ENCODE measurements at places on chromosomes 6 and 20.

GRCh38 chr6:169142538-169142844 lies 111.2 kb downstream of the THBS2 start:
- DNase-seq: no peak

GRCh38 chr6:42710316-42710715 lies 12.1 kb downstream of the PRPH2 start:
- no peak for DNase-seq

GRCh38 chr6:142728364-142728763 lies 216.6 kb downstream of the HIVEP2 start:
- DNase-seq: no peak

GRCh38 chr6:143498428-143498827 lies 13.1 kb downstream of the FUCA2 start:
- no peak for DNase-seq

DNA sequence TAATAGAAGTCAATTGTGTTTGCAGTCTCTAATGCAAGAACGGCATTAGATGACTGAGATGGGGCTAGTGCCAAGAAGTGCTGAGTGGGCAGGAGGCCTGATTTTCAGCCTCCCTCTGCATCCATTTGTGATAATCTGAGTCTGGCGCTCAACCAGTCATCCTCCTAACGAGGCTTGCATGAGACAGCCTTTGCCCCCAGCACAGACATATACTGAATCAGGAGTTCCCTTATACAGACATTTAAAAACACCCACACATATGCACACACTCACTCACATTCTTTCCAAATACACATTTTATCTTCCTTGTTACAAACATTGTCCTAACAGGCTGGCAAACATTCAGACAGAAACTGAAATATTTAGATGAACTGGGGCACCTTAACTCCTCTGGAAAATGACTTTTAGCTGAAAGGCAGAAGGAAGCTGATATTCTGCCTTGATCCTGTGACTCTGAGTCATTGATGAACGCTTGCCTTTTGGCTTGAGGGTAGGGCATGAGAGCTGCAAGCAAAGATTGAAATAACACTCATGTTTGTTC lies 562.3 kb downstream of the DHX35 start:
- no peak for DNase-seq

DNA sequence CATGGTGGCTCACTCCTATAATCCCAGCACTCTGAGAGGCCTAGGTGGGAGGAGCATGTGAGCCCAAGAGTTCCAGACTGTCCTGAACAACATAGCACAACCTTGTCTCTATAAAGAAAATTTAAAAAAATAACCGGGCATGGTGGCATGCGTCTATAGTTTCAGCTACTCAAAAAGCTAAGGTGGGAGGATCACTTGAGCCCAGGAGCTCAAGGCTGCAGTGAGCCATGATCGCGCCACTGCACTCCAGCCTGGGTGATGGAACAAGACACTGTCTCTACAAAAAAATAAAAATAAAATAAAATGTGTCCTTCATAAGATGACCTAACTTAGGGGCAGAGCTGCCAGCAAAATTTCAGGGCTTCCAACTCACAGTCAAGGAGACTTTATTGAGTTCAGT lies 12.6 kb downstream of the ID4 start:
- no peak for DNase-seq

- DNase-seq: no peak
These were observed 28.1 kb upstream of the AKAP7 start for GRCh38 chr6:131107151-131107550.
